NCI-H748 treated with DMSO at 0.1 percent for 48 hours (cell line): ENCODE measurements at places on chromosomes 3 and 15.

GRCh38 chr3:17336291-17336690, 406.1 kb downstream of the TBC1D5 start:
- no peak for DNase-seq

DNA sequence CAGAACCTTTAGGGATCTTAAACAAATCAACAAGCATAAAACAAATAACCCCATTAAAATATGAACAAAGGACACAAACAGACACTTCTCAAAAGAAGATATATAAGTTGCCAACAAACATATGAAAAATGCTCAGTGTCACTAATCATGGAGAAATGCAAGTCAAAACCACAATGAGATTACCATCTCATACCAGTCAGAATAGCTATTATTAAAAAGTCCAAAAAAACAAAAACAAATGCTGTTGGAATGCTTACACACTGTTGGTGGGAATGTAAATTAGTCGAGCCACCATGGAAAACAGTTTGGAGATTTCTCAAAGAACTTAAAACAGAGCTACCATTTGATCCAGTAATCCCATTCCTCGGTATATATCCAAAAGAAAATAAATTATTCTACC, 423.6 kb downstream of the OTOL1 start:
- DNase-seq, result no peak

GRCh38 chr15:40828447-40829036, at the start of gene PPP1R14D:
TSS of gene PPP1R14D (minus strand) at chr15:40828708. CDS start at chr15:40828641, 67 bp downstream.
- DNase-seq, result no peak

DNA sequence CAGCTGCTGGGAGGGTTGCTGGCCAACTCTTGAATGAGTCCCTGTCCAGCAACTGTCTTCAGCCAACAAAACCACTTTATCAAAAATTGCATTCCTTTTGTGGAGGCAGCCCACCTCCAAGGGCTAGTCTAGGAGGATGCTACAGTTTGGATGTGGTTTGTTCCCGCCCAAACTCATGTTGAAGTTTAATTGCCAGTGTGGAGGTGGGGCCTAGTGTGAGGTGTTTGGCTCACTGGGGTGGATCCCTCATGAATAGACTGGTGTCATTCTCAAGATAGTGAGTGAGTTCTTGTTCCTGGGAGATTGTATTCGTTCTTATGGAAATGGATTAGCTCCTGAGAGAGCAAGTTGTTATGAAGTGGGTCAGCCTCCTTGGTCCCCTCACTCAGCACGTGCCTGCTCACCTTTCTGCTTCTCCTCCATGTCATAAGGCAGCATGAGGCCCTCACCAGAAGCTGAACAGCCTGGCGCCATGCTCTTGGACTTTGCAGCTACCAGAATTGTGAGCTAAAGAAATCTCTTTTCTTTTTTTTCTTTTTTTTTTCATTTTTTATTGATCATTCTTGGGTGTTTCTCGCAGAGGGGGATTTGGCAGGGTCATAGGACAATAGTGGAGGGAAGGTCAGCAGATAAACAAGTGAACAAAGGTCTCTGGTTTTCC, 4.2 kb upstream of the RFC4 start:
- DNase-seq, result no peak

GRCh38 chr3:17035966-17036365, 151.2 kb downstream of the PLCL2 start:
- DNase-seq, result no peak

GRCh38 chr3:157233923-157234322, 74.0 kb upstream of the CCNL1 start:
- no peak for DNase-seq

GRCh38 chr15:48021336-48022086, 99.3 kb upstream of the SLC24A5 start:
- DNase-seq, result no peak

DNA sequence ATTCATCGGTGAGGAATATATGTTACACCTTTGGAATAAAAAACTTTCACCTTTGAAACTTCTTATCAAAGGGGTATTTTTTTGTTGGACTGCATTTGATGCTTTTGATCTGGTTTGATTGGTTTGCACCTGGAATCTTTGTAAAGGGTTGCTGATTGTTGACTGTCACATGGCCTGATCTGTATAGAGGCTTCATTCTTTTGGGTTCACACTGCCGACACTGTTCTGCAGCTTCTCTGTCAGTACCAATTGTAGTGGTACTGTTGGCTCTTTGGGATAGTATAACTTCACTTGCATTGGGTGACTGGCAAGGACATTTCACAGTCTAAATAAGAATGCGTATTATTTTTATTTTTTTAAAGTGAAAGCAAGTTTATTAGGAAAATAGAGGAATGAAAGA, 155.7 kb downstream of the DOCK3 start:
- no peak for DNase-seq
